ENCODE measurements at places on chromosomes 6 and 20. TPM values are rescaled to one million over a fixed set of nuclear protein-coding genes. Genes with fewer than 3 reads are reported as not detected.

PRND gene
- polyA plus RNA-seq = 4.7 TPM

CCM2L gene
- polyA plus RNA-seq = 3.7 TPM

C20orf144 gene
- 0.45 TPM for polyA plus RNA-seq

VSX1 gene
- not detected for polyA plus RNA-seq

UBE2C gene
- 69.9 TPM for polyA plus RNA-seq

FAM184A gene
- 5.9 TPM for polyA plus RNA-seq

IL20RA gene
- 1.6 TPM for polyA plus RNA-seq

FLRT3 gene
- polyA plus RNA-seq = 160 TPM

HMGCLL1 gene
- 13.5 TPM for polyA plus RNA-seq

SLC22A16 gene
- polyA plus RNA-seq = 0.52 TPM

UNC5CL gene
- 1.1 TPM for polyA plus RNA-seq

Data from left renal pelvis (tissue), 4 donors.